Pericardium fibroblast (primary cell): ENCODE measurements at places on chromosomes 11 and 22. TPM values are rescaled to one million over a fixed set of nuclear protein-coding genes. Genes with fewer than 3 reads are reported as not detected.

SLC29A2 gene
- total RNA-seq: 0.26 TPM in 1 of 2 replicates, not detected in the other

GRAP2 gene
- not detected in 2 replicates for total RNA-seq

IGHMBP2 gene
- 5.9 and 8.6 TPM in 2 replicates for total RNA-seq

SNRPD3 gene
- 95.2 and 109 TPM in 2 replicates for total RNA-seq

BEST1 gene
- total RNA-seq: 1.5 and 3.7 TPM in 2 replicates

SYT12 gene
- 1.5 TPM in 1 of 2 replicates, not detected in the other for total RNA-seq

FADS2 gene
- 359 and 649 TPM in 2 replicates for total RNA-seq

CNGA4 gene
- total RNA-seq: not detected in 2 replicates

PKP3 gene
- total RNA-seq: 1.9 and 11.9 TPM in 2 replicates

OR52I1 gene
- not detected in 2 replicates for total RNA-seq

LAYN gene
- 12.3 and 18.3 TPM in 2 replicates for total RNA-seq

GLYATL2 gene
- total RNA-seq: 0.17 and 1.1 TPM in 2 replicates

BACE1-AS gene
- total RNA-seq: 1.3 and 6.0 TPM in 2 replicates

PRR33 gene
- not detected in 2 replicates for total RNA-seq

FAM180B gene
- total RNA-seq: 0.12 and 1.3 TPM in 2 replicates

MRGPRF gene
- 24.3 and 39.7 TPM in 2 replicates for total RNA-seq

FOXRED2 gene
- total RNA-seq: 11.7 and 18.0 TPM in 2 replicates

BCO2 gene
- total RNA-seq: 1.2 and 2.9 TPM in 2 replicates

CST6 gene
- total RNA-seq: 0.70 TPM in 1 of 2 replicates, not detected in the other

HTR3B gene
- not detected in 2 replicates for total RNA-seq

RBMXL2 gene
- total RNA-seq: not detected in 2 replicates

APOA4 gene
- total RNA-seq: not detected in 2 replicates

PLEKHB1 gene
- total RNA-seq: 1.6 TPM in 1 of 2 replicates, not detected in the other

ESAM gene
- total RNA-seq: 0.35 and 6.4 TPM in 2 replicates

ZNF280B gene
- 1.2 and 1.7 TPM in 2 replicates for total RNA-seq

ALDH3B2 gene
- not detected in 2 replicates for total RNA-seq

NRGN gene
- total RNA-seq: 6.6 TPM in 1 of 2 replicates, not detected in the other

CRYBB3 gene
- not detected in 2 replicates for total RNA-seq

CASP4 gene
- 107 and 126 TPM in 2 replicates for total RNA-seq

CDHR5 gene
- not detected in 2 replicates for total RNA-seq
